ENCODE measurements at places on chromosomes 6 and 20. TPM values are rescaled to one million over a fixed set of nuclear protein-coding genes. Genes with fewer than 3 reads are reported as not detected.

GRCh38 chr20:50120935-50121693, 8.2 kb upstream of the UBE2V1 start:
- peak; percentile 86 for DNase-seq

DNA sequence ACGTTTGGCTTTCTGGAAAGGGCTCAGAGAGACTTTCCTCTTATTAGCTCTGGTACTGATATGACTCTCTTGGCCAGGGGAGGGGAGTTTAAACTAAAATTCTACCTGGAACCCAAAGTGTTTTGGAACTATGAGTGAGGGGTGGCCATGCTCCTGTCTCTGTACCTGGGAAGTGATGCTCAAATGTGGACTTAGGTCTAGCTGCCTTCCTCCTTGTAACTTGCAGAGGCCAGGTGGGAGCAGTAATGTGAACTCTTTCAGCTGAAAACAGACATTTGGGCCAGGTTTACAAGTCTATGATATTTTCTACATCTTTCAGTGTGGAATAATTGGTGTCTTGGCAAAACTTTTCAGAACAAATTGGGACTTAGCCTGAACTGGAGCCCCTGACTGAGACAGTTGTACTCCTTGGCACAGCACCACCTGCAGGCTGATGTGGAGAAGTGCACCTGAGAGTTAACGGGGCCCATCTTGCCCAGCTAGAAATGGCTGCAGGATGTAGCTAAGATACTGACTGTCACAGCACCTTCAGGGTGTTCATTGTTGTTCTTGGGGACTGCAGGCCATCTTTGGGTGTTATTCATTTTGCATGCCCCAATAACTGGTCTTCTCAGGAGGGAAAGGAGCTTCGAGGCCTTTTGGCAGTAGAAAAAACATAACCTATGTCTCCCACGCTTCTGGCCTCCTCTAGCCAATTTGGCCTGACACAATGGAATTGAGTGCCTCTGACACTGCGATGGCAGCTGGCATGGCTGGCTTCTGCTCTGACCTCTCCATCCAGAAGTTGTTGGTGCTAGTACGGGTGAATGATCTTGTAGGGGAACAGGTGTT, 37.1 kb downstream of the CD109 start:
- DNase-seq, result peak; percentile 76

GRCh38 chr20:44485078-44485829, 9.6 kb downstream of the TTPAL start:
- no peak for DNase-seq

DNA sequence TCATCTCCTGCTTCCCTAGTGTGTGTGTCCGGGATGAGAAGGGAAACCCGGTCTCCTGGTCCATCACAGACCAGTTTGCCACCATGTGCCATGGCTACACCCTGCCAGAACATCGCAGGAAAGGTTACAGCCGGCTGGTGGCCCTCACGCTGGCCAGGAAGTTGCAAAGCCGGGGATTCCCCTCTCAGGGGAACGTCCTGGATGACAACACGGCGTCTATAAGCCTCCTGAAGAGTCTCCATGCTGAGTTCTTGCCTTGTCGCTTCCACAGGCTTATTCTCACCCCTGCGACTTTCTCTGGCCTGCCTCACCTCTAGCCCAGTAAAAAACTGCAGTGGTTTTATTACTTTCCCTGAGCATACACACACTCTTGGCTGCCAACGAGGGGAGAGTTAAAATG, 23.9 kb upstream of the C6orf141 start:
- DNase-seq, result peak; percentile 3

DNA sequence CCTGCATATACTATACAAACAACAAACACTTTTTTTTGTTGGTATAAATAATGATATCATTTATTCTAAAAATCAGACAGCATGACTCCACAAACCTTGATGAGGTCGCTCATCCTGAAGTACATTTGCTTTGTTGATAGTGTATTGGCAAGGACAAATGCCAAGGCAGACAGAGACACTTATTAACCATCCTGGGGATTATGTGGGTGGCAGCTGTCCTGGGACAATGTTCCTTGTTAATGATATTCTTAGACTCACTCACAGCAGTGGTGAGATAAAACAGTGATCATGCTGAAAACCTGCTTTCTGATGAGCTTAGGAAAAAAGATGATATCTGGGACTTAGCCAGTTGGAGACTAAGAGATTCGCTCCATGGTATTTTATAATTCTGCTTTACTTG, 85.4 kb upstream of the OGFRL1 start:
- DNase-seq, result no peak

DNA sequence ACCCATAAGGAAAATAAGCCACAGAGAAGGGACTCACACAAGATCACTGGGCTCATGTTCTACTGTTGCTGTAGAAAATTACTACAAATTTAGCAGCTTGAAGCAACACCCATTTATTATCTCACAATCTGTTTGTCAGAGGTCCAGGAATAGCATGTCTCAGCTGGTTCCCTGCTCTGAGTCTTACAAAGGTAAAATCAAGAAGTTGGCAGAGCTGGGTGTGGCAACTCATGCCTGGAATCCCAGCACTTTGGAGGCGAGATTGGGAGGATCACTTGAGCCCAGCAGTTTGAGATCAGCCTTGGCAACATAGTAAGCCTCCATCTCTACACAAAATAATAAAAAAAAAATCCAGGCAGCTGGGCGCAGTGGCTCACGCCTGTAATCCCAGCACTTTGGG, 28.5 kb upstream of the ZNF831 start:
- no peak for DNase-seq

GRCh38 chr6:43267619-43268354, 24.5 kb downstream of the TTBK1 start:
- no peak for DNase-seq

- DNase-seq, result no peak
These were observed 85.0 kb downstream of the PLCG1 start for GRCh38 chr20:41222296-41222695.

DNA sequence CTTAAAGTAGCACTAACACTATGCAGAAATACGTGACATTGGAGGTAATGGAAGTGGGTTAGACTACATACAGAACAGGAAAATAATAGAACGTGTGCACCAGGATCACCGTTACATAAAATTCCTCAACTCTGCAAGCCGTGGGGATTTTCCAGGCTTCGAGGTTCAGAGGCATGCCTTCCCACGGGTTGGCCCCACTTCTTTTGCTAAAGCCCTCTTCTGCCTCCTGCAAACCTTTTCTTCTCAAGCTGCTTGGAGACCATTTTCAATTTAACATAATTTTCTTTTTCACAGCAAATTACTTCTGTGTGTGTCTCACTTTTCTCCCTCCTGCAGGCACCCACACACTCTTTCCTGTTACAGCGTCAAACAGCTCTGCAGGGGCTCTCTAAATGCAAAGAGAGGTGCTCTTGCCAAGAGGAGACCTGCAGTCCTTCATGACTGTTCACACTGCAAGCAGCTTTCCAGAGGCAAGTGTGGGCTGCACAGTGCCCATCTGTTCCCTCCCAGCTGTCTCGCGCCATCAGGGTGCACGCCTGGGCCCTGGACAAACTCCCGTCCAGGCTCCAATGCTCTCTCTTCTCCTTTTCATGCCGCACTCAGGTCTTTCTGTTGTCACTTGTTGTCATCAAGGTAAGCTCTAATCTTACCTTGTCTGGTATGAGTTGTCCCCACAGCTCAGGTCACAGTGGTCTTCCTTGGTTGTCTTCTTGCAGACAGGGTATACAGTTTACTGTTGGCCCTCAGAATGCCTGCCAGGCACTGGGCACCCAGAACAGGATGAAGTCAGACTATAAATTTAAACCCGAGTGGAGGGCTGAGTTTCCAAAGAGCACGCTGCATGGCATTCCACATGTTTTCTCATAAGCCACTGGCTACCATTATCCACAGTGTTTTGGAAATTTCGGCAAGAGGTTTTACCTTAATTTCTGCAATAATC, 164.8 kb upstream of the GGTLC1 start:
- no peak for DNase-seq

- no peak for DNase-seq
These were observed 914 bp downstream of the TREM2 start for GRCh38 chr6:41161851-41162552.

Gene CD83
- total RNA-seq, result 1.7 TPM

Gene TNF
- not detected for total RNA-seq

Gene VWA7
- 0.40 TPM for total RNA-seq

Gene HCRTR2
- total RNA-seq, result not detected
